ENCODE measurements at places on chromosomes 4 and X.

- no peak for DNase-seq
Observed at GRCh38 chr4:10534820-10535219, 77.6 kb upstream of the ZNF518B start.

GRCh38 chr4:167359711-167360110 lies 125.4 kb upstream of the SPOCK3 start:
- DNase-seq, result no peak

GRCh38 chrX:50497114-50497513 lies 26.5 kb upstream of the DGKK start:
- no peak for DNase-seq

DNA sequence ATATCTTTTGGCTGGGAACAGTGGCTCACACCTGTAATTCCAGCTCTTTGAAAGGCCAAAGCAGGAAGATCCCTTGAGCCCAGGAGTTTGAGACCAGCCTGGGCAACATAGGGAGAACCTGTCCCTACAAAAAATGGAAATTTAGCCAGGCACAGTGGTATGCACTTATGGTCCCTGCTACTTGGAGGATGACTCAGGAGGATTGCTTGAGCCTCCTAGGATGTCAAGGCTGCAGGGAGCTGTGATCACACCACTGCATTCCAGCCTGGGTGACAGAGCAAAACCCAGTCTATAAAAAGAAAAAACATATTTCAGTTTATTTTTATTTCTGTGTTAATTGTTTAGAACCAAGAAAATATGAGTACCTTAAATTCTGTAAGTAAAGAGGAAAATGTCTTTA lies 123.7 kb downstream of the CBR4 start:
- no peak for DNase-seq

DNA sequence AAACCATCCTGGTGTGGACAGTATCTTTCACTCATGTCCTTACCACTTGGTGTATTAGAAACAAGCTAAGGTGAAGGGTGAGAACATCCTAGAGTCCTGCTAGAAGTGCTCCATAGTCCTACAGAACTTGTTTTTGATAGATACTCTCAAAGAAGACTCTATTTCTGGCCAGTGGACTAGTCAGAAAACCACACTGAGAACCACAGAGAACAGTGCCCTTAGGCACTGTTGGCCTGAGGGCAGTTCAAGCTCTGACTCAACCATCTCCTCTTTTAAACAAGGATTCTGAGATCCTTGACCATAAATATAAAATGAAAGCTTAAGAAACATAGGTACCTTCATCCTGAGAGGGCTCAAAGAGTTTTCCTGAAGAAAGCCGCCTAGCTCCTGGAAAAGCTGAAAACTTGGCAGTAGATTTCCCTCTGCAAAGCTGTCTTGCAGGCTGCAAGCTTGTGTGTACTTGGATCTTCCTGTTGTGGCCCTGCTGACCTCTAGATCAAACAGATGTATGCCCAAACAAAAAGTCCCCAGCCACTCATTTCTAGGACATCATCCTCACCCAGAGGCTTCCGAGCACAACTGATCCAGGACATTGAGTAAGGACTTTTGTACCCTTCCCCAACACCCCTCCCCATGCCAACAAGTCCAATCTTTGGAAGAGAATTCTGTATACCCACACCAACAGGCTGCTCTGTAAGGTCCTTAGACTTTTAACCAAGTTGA lies 111.6 kb upstream of the CXCL13 start:
- no peak for DNase-seq

- DNase-seq, result no peak
Observed at GRCh38 chrX:110086162-110086915, 83.4 kb downstream of the TMEM164 start.

GRCh38 chrX:63784902-63785707 lies at the start of gene ARHGEF9:
TSS of gene ARHGEF9 (minus strand) at chrX:63785214. CDS start at chrX:63785145, 69 bp downstream.
- peak; percentile 81 for DNase-seq

DNA sequence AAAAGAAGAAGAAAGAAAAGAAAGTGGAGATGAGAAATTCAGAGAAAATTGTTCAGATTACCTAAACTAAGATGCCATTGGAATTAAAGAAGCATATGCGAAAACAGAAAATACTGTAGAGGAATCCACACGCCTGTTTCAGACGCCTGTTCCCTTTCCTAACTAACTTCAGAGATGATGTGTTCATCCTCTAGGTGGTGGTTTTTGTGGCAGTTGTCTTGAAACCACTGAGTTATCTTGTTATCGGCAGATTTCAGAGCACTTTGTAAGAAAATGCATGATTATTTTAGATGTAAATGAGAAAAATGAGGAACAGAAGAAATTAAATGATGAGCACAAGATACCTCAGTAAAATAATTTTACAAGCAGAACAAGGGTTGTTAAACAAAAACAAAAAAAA lies 48.3 kb downstream of the FUNDC1 start:
- DNase-seq, result no peak

GRCh38 chr4:1459722-1460511 lies 53.7 kb upstream of the NKX1-1 start:
- DNase-seq, result no peak

DNA sequence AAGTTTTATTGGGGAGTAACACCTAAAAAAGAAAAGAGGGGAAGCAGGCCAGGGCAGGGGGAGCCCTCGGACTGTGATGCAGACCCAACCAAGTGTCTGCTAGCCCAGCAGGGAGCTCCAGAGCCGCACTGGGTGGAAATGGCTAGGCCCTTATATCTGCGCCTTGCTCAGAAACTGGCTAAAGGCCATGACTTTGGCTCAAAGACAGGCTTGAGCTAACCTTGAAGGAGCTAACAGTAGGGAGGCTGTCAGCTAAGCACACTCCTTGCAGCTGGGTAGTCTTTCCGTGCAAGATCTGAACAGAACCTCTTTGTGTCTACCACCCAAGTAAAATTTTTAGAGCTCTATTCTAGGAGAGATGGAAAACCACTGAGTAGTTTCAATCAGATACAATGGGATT lies 43.0 kb downstream of the SEPSECS start:
- DNase-seq, result no peak
